Epithelial cell of alveolus of lung (primary cell): ENCODE measurements at places on chromosomes 7 and 10. TPM values are rescaled to one million over a fixed set of nuclear protein-coding genes. Genes with fewer than 3 reads are reported as not detected.

SPDYE9 gene
- not detected in 2 replicates for total RNA-seq

CDK5 gene
- total RNA-seq = 19.9 and 21.6 TPM in 2 replicates

NPFFR1 gene
- not detected in 2 replicates for total RNA-seq

IL15RA gene
- total RNA-seq = 9.4 and 18.6 TPM in 2 replicates

TMEM184A gene
- total RNA-seq = 0.13 TPM in 1 of 2 replicates, not detected in the other

HOXA6 gene
- 15.0 and 18.1 TPM in 2 replicates for total RNA-seq

HOGA1 gene
- total RNA-seq = 0.13 and 0.48 TPM in 2 replicates

PITX3 gene
- total RNA-seq = 0.16 and 1.3 TPM in 2 replicates

LHFPL3 gene
- not detected in 2 replicates for total RNA-seq

ZNF138 gene
- total RNA-seq = 4.8 and 8.5 TPM in 2 replicates

HOXA3 gene
- total RNA-seq = 8.1 and 9.4 TPM in 2 replicates

PTF1A gene
- not detected in 2 replicates for total RNA-seq

LRIT1 gene
- not detected in 2 replicates for total RNA-seq

EIF3B gene
- 83.0 and 133 TPM in 2 replicates for total RNA-seq

ARHGAP22 gene
- total RNA-seq = 6.7 and 31.0 TPM in 2 replicates

ELFN1 gene
- under 0.01 TPM in 1 of 2 replicates, not detected in the other for total RNA-seq

TMEM178B gene
- total RNA-seq = under 0.01 TPM in 1 of 2 replicates, not detected in the other

TMEM213 gene
- not detected in 2 replicates for total RNA-seq

PRLHR gene
- not detected in 2 replicates for total RNA-seq

WIPF3 gene
- not detected in 2 replicates for total RNA-seq

GPR22 gene
- total RNA-seq = not detected in 2 replicates

MYO1G gene
- 0.13 and 0.56 TPM in 2 replicates for total RNA-seq

VAX1 gene
- not detected in 2 replicates for total RNA-seq

ACSM6 gene
- not detected in 2 replicates for total RNA-seq

PMPCB gene
- 43.6 and 69.6 TPM in 2 replicates for total RNA-seq

GNGT1 gene
- total RNA-seq = not detected in 2 replicates

HGF gene
- 78.2 and 389 TPM in 2 replicates for total RNA-seq

LRRD1 gene
- total RNA-seq = 0.26 and 0.56 TPM in 2 replicates

GSTO1 gene
- 198 and 338 TPM in 2 replicates for total RNA-seq
